ENCODE measurements at places on chromosomes 11 and 22. TPM values are rescaled to one million over a fixed set of nuclear protein-coding genes. Genes with fewer than 3 reads are reported as not detected.
A peak's percentile ranks its signal among the peaks of the same experiment; 100 is the strongest.

DNA sequence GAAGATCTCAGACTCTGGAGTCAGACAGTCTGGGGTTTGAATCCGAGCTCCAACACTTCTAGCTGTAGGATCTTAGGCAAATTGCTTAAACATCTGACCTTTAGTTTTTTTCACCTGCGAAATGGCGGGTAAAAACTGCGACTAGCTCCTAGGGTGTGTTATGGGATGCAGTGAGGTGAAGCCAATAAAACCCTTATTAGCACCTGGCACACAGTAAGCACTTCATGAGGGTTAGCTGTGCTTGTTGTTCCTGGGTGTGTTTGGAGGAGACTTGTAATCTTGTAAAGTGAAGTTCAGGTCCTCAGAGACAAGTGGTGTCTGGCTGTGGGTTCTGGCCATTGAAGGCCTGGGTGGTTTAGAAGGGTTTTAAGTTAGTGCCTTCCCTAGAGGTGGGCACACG lies 68.9 kb downstream of the ZBTB16 start:
- DNase-seq = no peak

GRCh38 chr11:118679483-118679882 lies at the start of gene TREH:
TREH (minus strand) TSS chr11:118679650; CDS start chr11:118679627, 23 bp downstream.
- DNase-seq = no peak

- DNase-seq = peak; percentile 42
Measured at GRCh38 chr11:34840736-34841386, 75.3 kb downstream of the APIP start.

DNA sequence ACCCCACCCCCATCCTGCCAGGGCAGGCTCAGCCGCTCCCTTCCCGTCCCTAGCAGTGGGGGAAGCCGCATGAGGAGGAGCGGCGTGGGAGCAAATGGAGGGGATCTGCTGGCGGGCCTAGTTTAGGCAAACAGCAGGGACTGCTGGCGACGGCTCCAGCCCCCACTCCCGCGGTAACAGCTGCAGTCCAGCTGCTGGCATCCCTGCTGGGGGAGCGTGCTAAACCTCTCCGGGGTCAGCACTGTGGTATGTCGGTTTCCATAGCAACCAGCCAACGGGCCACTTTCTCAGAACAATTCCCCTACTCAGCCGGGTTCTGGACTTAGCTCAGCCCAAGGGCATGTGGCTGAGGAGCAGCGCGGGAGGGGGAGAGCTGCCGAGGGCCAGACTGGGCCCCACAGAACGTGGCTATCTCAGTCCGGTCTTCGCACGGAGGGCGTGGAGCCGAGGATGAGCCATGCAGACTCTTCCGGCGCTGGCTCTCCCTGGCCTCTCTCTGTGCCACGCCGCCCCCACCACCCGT lies 98.8 kb downstream of the PKNOX2 start:
- DNase-seq = no peak

DNA sequence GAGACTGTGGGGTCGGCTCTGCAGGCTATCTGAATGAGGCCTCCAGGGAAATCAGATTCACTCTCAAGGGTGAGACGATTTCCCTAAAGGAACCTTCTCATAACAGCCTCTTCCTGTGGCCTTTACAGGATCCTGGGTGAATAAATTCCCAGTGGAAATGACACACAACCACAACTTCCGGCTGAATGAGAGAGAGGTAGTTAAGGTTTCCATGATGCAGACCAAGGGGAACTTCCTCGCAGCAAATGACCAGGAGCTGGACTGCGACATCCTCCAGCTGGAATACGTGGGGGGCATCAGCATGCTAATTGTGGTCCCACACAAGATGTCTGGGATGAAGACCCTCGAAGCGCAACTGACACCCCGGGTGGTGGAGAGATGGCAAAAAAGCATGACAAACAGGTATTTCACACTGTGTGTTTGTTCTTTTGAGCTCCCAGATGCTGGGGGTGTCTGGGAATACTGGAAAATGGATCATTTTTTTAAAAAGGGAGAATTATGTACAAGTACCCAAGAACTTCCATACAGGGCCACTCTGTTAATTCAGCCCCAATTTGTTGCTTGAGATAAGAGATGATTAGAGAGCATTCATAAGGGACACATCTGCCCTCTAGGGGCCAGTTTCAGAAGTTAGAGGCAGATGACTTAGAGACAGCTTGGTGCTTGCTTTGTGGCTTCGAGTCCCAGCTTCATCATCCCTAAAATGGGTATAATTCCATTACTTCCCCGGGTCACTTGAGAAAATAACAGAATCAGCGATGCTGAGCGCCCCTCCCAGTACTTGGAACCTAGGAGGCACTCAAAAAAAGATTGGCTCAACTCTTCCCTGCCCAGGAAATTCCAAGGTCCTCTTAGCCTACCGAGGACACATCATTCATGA lies 10.2 kb downstream of the SERPIND1 start:
- peak; percentile 68 for DNase-seq

DNA sequence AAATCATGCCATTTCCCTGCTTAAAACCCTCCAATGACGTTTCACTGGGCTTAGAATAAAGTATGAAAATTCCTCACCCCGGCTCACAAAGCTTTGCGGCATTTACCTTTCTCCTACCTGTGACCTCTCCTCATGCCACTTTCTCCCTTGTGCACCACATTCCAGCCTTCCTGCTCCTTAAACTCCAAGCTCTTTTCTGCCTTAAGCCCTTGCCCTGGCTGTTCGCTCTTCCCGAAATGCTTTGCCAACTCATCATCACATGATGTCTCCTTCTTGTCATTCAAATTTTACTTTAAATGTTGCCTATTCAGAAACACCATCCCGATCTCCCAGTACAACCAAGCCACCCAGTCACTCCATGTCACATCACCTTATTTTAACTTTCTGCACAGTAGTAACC lies 2.0 kb downstream of the PLEKHA7 start:
- no peak for DNase-seq

GRCh38 chr11:12429155-12429554 lies 51.8 kb downstream of the PARVA start:
- DNase-seq = no peak

Gene SIAE
- total RNA-seq = 7.5 TPM

Gene OR9G4
- not detected for total RNA-seq

Data from activated CD4-positive, alpha-beta T cell treated with anti-CD3 and anti-CD28 coated beads, Interleukin-2, amount 10 ng/mL, durations not matched to agents 7 days and 5 days (primary cell).